ENCODE measurements at places on chromosomes 6 and 20.

GRCh38 chr6:103326760-103327757 is 1532.7 kb downstream of the HACE1 start:
- no peak for DNase-seq

DNA sequence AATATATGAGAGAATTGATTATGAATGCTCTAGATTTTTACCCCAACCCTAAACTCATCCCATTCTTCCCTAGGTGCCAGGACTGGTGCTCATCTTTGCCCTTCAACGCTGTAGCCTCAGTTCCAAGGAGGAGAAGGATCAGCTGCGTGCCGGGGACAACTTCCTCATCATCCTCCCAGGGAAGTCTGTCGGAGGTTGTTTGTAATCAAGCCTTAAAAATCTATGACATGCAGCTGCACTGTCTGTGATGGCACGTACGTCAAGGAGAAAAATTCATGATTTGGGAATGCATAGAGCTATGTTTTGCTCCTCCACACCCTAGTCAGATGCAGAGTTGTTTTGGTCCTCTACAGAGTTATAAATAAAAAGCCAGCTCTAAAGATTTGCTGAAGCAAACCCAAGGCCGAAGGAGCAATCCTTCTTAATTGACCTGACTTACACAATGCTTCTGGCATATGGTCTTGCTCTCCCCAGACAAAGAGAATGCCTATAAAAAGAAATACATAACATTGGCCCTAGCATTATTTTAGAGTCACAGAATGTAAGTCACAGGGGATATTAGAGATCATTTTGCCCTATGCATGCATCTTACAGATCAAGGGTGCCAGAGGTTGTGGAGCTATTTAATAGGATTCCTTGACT is 244.2 kb downstream of the HIVEP2 start:
- DNase-seq, result no peak

- no peak for DNase-seq
These were observed 15.0 kb upstream of the JARID2 start for GRCh38 chr6:15230827-15231226.

GRCh38 chr6:14037402-14038277 is 79.9 kb upstream of the CD83 start:
- no peak for DNase-seq

DNA sequence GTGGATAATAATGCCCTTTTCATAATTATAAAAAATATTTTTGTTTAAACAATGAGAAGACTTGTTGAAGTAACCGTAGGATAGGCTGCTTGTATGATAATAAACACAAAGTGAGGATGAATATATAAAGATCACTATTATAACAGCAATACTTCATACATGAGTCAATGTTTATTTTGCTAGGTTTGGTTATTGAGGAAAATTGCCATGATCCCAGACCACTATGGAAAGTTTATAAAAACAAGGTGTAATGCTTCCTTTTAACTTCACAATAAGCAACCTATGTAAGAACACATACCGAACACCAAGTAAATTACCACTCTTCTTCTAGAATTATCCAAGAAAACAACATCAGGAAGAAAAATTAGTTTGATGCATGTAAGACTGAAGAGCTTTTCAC is 495.3 kb upstream of the RNF217 start:
- no peak for DNase-seq

DNA sequence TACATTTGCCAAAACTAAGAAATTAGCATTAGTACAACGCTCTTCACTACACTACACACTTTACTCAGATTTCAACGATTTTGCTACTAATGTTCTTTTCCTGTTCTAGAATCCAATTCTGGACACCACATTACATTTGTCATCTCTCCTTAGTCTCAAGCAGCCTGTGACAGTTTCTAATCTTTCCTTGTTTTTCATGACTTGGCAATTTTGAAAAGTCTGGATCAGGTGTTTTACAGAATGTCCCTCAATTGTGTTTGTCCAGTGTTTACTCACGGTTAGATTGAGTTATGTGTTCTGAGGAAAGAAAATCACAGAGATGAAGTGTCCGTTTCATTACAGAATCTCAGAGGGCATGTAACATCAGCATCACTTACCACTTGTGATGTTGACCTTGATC is 372.6 kb downstream of the TFAP2A start:
- DNase-seq, result no peak

- no peak for DNase-seq
These were observed 58.3 kb upstream of the GNRH2 start for GRCh38 chr20:2984956-2985661.

DNA sequence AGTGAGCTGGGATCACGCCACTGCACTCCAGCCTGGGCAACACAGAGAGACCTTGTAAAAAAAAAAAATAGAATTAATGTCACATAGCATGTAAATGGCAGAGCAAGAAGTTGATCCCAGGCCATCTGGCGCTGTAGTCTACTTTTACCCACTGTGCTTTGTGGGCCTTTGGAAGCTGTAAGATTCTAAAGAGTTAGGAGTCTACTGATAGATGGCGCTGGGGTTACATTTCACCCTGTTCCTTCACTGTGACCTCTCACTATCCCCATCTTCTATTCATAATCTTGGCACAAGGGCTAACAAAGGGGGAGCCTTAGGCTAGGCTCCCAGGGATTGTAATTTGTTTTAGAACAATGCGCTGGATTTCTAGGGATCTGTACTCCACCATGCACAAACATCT is 24.4 kb downstream of the SIRPD start:
- DNase-seq, result no peak

- DNase-seq, result no peak
These were observed 3.1 kb upstream of the RGL2 start for GRCh38 chr6:33301877-33302276.

DNA sequence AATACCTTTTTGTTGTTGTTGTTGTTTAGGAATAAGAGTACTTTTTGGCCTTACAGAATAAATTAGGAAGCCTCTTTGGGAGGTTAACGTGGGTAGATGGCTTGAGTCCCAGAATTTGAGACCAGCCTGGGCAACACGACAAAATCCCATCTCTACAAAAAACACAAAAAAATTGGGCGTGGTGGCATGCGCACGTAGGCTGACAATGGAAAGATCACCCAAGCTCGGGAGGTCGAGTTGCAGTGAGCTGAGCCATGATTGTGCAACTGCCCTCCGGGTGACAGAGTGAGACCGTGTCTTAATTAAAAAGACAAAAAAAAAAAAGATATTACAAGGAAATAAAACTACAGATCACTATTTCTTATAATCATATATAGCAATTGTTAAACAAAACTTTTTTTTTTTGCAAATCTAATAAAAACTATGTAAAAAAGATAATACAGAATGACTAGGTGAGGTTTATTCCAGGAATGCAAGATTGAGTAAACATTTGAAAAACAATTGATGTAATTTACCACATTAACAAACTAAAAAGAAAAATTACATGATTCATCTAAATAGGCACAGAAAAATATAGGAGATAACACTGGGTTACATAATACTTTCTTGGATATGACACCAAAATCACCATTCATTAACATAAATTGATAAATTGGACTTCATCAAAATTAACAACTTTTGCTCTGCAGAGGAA is 43.6 kb upstream of the ASCC3 start:
- no peak for DNase-seq

- no peak for DNase-seq
These were observed 749.7 kb upstream of the ADGRB3 start for GRCh38 chr6:67885081-67886033.

DNA sequence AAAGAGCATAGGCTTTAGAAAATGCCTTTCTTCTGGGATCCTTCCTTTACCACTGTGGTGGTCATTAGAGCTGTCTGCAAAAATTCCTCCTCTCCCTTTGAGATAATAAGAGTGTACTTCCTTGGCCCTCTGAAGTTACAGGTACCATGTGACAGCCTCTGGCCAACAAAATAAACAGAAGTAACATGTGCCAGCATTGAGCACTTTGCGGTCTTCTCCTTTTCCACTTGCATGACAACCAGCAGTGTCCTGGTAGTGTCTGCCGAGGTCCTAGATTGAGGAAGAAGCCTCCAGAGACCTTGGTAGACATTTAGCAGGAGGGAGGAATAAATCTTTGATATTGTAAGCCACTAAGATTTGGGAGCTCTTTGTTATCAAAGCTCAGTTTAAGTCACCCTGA is 87.5 kb upstream of the ARID1B start:
- DNase-seq, result no peak

GRCh38 chr6:36655085-36655724 is 23.3 kb upstream of the CDKN1A start:
- no peak for DNase-seq

DNA sequence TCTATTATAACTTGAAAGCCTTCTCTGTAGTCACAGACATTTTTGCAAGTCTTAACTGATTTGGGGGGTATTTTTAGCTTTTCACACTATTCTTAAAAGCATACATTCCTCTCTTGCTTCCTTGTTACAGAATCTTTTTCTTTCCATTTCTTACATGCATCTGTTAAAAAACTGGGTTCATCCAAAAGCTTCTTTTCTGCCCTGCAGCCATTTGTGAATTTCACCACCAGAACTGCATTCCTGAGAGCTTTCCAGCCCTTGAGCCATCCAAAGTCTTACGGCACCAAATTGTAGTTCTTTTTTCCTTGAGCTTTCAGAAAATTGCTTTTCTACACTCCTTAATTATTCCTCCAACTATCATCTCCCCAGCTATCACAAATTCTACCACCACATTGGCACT is 19.7 kb upstream of the GSTA4 start:
- no peak for DNase-seq

DNA sequence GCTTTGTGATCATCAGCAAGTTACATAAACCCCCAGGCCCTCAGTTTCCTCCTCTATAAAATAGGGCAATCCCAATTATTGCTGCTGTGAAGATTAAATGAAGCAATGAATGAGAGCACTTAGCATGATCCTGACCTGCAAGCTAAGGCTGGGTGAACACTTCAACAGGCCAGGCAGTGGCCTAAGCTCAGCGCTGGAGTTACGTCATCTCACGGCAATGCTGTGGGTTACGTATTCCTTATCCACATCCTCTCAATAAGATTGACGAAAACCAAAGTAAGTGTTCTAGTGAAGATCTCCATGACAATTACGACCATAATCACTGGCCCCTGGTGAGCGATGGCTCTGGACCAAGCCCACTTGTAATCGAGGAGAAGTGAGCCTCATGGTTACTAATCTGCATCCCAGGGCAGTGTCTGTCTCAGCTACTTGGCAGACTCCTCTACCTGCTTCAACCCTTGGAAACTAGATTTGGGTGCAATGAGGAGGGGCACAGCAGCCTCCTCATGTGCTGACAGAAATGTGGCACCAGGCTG is 274.1 kb upstream of the ARID1B start:
- no peak for DNase-seq

DNA sequence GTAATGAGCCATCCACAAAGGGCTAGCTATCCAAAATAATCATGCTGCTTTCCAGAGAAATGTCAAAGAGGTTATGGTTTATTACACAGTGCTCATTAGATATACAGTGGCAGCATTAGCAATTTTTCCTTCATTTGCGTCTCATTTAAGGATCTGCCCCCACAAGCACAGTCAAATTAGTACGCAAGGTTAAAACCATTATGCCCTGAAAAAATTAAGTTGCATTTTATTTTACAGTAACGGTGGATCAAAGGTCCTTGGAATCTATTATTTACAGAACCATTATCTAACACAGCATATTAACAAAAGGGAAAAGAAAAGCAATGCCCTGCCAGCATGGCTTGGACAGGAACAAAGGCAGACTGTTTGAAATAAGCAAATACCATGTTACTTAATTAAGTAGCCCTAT is 144.8 kb downstream of the PDSS2 start:
- DNase-seq, result peak; percentile 71

GRCh38 chr6:79755967-79756366 is 124.8 kb downstream of the SH3BGRL2 start:
- no peak for DNase-seq

DNA sequence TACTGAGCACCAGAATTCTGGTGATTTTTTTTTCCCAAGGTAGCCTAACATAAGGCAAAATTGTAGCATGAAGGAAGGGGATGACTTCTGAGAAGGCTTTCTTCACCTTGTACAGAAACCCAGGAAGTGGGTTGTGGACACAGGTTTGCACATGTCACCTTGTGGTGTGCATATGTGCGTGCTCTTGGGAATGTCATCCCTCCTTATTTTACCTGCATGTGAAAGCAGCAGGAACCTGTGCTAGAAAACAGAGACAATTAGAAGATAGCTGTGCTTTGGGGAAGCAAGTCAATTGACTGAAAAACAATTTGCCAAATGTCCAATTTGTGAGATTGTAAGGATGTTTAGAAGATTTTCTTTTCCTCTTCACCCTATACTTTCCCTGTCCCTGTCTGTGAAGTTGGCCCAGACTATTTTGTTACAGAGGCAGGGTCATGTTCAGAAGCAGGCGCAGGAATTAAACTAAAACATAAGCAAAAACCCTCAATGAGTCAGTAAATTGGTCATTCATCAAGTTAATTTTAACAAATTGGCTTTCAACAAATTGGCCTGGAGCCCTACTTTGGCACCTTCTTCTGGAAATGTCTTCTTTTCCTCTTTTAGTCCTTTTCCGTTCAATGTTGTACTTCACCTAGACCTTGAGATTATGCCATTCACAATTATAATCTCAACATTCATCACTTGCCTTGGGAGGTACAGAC is 261.2 kb downstream of the ADGB start:
- DNase-seq, result no peak

GRCh38 chr6:73451223-73452106 is 632 bp downstream of the CGAS start:
- peak; percentile 64 for DNase-seq

- DNase-seq, result no peak
These were observed 54.6 kb downstream of the B4GALT5 start for GRCh38 chr20:49659056-49659455.

GRCh38 chr6:73516514-73517489 is 4.0 kb downstream of the EEF1A1 start:
- DNase-seq, result no peak

GRCh38 chr20:53574259-53574789 is 19.3 kb downstream of the ZNF217 start:
- DNase-seq, result no peak

DNA sequence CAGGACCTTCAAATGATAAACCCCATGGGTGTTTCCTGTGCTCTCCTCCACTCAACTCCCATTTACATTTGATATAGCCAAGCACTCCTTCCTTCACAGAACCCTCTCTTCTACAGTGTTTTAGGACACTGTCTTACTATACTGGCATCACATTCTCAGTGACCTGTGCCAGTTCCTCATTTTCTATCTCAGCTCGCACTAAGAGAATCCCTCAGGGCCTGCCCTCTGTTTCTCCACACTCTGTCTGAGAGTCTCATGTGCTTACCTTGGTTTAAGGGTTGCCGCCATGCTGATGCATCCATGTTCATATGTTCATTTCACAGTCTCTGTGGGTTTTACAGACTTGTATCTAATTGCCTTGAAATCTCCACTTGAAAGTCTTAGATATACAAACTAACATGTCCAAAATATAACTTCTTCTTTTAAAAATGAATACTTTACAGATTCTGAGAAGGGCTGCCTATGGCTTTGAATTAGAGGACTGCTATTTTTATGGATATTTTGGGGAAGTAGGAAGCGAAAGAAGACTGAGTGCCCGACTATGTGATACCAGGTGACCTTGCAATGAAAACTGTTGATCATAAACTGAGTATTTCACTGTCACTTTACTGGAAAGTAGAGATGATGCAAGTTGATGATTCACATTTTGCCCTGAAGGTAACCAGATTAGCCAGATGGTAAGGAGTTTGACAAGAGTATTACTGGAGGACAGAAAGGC is 153.1 kb upstream of the SIM1 start:
- DNase-seq, result no peak

GRCh38 chr6:166952121-166952520 is 4.2 kb downstream of the RNASET2 start:
- DNase-seq, result no peak
